Fibroblast of skin of left biceps (primary cell): ENCODE measurements at places on chromosomes 5 and 9.

DNA sequence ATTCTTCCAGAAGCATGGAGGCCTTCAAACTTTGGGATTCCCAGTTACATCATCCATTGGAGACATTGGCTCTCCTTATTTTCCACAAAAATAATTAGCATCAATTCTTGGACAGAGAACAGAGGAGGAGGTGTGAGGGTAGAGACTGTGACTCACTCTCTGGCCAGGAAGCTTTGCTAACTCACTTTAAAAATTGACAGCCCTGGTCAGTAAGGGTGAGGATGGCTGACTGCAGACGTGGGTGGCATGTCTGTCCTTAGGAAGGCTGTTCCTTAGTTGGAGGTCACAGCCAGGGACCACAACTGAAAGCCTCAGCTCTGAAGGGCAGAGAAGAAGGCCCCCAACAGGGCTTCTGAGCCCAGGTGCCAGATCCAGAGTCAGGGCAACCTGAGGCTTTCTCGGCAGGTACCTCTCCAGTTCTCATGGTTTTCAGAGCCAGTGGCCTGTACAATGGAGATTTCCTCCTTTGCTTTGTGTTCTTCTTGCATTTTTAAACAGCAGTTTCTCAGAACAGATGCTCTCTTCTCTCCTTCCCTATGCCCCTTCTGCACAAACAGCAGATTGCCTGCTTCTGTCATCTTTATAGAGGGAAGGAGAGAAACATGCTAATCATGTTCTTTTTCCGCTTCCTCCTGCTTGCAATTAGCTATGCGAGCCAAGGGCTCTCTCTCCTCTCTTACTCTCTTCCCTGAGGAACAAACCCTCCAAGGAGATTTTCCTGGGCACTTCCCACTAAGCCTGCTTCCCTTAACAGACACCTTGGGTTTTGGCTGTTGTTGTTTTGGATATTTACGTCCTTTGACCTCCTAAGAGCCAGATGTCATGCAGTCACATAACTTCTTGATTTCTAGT lies 92.5 kb upstream of the ZNF366 start:
- no peak for DNase-seq

GRCh38 chr9:120892748-120893610 lies 16.0 kb upstream of the PHF19 start:
- no peak for DNase-seq

GRCh38 chr5:132498686-132499271 lies 8.2 kb upstream of the IRF1 start:
- no peak for DNase-seq

- DNase-seq = no peak
These were observed 73.7 kb downstream of the PPARGC1B start for GRCh38 chr5:149803641-149804468.

DNA sequence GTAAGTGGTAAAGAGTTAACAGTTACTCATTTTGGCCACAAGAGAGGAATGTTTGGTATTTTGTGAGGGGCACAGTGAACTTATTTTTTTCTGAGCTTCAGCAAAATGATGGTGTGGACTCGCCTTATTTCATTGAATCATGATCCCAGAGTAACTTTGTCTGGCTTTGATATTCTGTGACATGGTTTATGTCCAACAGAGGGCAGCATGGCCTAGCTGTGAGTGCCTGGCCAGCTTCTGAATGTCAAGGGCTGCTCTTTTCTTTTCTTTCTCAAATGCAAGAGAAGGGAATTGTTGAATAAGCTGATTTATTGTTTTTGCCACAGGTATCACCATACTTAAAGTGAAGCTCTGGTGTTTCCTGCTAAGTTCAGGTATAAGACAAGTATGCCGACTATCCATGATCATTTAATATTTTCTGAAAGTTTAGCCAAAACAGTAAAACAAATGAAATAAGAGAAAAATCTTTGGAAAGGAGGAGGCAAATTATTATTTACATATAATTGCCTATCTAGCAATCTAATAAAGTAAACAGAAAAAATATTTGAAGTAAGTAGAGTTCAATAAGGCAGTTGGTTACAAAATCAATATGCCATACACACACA lies 31.7 kb downstream of the MRPL22 start:
- DNase-seq = no peak

DNA sequence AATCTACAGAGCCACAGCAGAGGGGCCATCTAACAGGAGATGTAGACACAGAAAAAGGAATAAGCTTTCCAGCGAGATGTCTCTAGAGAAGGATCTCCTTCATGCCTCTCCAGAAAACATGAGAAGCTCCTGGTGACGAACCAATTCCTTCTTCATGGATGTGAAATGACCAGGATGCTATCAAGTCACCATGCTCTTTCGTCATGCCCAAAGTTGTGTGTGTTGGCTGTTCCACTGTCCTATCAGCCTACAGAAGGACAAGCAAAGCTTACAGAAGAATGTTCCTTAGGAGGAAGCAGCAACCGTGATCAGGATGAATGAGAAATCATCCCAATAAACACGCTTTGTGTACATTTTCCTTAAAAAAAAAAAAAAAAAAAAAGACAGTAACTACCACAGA lies 54.4 kb downstream of the ALDH7A1 start:
- no peak for DNase-seq

- DNase-seq = no peak
These were observed 535.0 kb upstream of the CDH18 start for GRCh38 chr5:20522905-20523482.

DNA sequence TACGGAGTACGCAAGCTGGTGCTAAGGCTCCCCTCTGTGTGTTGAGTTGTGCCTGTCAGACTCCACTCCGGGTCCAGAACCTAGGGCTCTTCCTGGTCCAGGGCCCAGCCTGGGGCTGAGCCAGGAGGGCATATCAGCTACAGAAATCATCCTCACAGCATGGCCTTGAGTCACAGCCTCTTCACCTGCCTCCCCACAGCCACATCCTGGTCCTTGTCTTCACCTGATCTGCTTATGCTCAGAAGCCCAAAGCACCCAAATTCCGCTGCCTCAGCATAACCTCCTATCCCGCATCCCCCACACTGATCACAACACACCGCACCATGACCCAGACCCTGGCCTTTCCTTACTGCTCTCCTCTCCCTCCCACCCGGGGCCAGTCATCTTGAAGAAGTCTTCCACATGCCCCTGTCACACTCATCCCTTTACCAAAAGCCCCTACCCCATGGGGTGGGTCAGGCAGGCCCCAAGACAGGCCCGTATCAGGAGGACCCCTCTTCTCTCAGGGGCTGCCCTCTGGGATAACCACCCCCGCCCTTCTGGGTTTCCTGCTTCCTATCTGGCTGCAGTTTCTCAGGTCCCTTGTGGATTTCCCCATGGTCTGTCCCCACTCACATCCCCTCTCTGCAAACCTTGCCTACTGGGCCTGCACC lies 1.3 kb upstream of the IL3 start:
- DNase-seq = no peak

DNA sequence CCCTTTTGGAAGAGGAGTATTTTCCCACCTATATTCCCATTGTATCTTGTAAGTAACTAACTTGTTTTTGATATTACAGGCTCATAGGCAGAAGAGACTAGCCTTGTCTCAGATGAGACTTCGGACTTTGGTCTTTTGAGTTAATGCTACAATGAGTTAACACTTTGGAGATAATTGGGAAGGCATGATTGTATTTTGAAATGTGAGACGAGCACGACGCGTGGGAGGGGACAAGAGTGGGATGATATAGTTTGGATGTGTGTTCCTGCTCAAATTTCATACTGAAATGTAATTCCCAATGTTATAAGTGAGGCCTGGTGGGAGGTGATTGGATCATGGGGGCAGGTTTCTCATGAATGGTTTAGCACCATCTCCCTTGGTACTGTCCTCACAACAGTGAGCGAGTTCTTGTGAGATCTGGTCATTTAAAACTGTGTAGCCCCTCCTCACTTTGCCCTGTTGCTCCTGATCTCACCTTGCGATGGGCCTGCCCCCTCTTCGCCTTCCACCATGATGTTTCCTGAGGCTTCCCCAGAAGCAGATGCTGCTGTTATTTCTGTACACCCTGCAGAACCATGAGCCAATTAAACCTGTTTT lies 721.5 kb upstream of the CTNND2 start:
- no peak for DNase-seq

DNA sequence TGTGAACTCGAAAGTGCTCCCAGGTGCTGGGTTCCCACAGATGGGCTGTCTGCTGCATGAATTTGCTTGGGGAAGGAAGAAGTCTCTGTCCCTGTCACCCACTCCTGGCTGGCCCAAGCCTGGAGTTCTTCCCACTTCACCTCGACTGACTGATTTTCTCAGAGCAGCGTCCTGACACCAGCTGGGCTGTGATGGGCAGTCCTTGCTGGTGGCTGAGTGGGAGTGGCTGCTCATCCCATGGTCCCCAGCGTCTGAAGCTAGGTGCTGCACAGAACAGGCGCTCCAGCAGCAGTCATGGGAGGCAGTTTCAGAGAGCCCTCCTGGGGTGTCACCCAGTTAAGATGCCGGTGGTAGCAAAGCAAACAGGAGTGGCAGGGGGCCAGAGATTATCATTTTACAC lies 10.1 kb upstream of the NEURL1B start:
- DNase-seq = no peak

- no peak for DNase-seq
These were observed 19.7 kb upstream of the ABL1 start for GRCh38 chr9:130815242-130815808.

DNA sequence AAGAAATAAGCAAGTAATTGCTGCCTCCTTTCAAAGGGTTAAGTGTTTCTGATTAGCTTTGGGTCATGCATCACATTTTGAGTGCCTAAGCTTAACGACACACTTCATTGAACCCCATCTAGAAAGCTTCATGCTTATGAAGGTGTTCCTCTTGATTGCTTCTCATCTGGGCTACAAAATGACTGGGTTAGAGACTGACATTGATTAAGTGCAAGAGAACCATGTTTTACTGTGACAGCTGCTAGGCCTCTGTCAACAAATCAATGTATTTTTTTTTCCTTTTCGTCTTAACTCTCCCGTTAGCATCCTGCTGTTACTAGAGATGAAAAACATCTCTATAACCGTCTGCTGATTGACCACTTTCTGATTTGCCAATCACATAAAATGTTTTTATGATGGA lies 725.0 kb downstream of the TLE1 start:
- DNase-seq = no peak

GRCh38 chr5:149489605-149490037 lies 61.6 kb downstream of the CSNK1A1 start:
- DNase-seq = peak; percentile 56

GRCh38 chr5:178123966-178124925 lies 6.6 kb upstream of the RMND5B start:
- DNase-seq = no peak

DNA sequence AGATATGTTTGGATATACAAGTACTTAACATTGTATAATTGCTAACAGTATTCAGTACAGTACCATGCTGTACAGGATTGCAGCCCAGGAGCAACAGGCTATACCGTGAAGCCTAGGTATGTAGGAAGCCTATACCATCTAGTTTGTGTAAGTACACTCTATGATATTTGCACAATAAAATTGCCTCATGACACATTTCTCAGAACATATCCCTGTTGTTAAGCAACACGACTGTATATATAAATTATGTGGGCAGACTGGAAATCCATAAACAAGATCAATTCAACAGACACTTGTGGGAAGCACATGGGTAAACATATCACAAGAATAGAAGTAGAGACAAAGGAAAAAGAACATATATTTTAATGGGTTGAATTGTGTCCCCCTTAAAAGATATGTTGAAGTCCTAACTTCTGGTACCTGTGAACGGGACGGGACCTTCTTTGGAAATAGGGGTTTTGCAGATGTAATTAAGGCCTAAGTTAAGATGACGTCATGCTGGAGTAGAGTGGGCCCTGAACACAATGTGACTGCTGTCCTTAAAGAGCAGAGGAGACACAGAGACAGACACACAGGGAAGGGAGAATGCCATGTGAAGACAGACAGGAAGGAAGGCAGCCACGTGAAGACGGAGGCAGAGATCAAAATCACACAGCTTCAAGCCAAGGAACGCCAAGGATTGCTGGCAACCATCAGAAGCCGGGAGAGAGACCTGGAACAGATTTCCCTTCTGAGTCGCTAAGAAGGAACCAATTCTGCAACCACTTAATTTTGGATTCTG lies 76.3 kb downstream of the SCAI start:
- no peak for DNase-seq

DNA sequence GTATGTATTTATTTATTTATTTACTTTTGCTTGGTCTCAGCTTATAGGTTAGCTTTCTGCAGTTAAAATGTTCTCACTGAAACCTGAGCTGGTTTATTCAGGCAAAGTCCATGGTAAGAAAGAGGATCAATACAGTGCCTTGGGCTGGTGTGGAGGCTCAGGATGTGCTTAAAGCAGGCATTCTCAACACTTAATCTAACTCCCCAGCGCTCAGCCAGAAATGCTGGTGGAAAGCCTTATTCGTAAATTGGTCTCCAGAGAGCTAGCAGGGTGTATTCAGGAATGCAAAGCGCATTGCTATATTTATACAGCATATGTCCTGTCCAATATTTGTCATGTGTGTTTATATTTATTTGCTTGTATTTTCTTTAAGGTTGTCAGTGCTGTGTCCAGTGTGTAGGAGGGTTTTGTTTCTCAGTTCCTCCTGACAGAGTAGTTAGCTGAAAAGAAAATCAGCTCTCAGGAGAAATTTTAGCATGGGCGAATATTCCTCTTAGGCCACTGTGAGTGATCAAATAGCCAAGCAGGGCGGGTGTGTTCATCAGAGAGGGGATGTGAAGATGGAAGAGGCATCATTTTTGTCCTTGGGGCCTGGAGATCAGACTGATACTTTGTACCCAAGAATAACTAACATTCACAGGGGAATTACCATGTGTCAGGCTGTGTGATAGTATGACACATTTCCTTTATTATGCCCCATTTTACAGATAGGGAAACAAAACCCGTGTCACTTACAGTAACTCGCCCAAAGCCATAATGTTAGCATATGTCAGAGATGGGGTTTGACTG lies 65.8 kb downstream of the DOCK2 start:
- no peak for DNase-seq

DNA sequence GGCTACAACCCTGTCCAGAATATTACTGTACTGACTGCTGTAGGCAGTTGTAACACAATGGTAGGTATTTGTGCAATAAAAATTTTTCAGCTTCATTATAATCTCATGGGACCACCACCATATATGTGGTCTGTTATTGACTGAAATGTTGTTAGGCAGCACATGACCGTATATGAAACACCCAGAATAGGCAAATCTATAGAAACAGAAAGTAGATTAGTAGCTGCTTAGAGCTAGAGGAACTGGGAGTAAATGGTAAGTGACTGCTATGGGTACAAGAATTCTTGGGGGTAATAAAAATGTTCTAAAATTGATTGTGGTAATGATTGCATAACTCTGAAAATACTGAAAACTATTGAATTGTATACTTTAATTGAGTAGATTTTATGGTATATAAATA lies 185.7 kb downstream of the ESM1 start:
- DNase-seq = no peak

GRCh38 chr9:19493174-19493811 lies 84.5 kb downstream of the ACER2 start:
- DNase-seq = peak; percentile 36

DNA sequence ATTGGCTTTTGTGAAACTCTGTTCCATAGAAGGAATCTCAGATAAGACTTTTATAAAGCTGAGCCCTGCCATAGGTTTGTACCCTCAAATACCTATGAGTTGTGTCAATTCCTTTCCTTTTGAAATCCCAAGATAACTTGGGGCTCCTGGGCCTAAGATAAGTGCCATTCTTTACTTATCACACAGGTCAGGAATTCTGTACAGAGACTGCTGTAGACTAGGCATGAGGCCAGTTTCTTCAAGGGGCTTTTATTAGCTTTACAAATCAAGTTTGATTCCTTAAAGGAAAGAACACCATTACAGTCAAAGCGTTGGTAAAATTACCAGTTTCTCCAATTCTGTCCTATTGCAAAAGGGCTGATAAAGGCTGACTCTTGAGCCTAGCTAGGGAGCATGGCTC lies 39.2 kb downstream of the SHC3 start:
- no peak for DNase-seq

GRCh38 chr5:75461679-75462078 lies 49.8 kb downstream of the CERT1 start:
- DNase-seq = peak; percentile 8

- no peak for DNase-seq
These were observed 1219.3 kb upstream of the WWC1 start for GRCh38 chr5:167071981-167072610.
